RWPE1 (cell line): ENCODE measurements at places on chromosomes 5 and 9.

- no peak for DNase-seq
Observed at GRCh38 chr9:120885958-120886357, 9.0 kb upstream of the PHF19 start.

DNA sequence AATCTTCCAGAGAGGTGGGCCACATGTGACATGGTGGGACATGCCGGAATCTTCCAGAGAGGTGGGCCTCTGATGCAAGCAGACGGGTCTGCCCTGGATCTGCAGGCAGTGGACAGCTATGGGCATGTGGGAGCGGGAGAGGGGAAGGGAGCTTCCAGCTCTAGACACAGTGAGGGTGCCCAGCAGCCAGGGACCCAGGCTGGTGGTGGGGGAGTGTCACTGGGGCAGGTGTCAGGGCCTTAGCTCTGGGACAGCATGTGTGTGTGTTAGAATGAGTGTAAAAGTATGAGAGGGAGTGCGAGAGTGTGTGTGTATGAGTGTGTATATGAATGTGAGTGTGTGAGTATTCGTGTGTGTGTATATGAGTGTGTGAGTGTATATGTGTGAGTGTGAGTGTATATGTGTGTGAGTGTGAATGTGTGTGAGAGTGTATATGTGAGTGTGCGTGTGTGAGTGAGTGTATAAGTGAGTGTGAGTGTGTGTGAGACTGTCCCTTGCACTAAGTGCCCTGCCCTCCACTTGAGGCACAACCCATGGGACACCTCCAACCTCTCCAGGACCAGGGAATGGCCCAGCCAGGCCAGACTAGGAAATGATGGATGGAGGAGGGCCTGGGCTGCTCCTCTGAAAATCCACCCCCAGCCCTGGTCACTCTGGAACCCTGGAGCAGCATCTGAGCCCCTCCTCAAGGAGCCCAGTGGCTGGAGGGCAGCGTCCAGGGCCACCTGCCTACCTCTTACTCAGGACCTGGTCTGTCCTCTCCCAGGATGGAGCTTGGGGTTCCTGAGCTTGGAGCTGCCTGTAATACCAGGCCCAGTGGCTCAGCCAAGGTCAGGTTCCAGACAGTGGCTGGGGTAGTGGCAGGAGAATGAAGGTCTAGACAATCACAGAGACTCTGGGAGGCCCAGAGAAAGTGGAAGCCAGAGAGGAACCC, 122.2 kb downstream of the C9orf50 start:
- no peak for DNase-seq

GRCh38 chr9:33524306-33524947, 376 bp downstream of the ANKRD18B start:
- no peak for DNase-seq

GRCh38 chr9:4842734-4843133, 50.0 kb downstream of the RCL1 start:
- DNase-seq: no peak

- no peak for DNase-seq
Observed at GRCh38 chr9:102778746-102779145, 216.4 kb upstream of the CYLC2 start.

DNA sequence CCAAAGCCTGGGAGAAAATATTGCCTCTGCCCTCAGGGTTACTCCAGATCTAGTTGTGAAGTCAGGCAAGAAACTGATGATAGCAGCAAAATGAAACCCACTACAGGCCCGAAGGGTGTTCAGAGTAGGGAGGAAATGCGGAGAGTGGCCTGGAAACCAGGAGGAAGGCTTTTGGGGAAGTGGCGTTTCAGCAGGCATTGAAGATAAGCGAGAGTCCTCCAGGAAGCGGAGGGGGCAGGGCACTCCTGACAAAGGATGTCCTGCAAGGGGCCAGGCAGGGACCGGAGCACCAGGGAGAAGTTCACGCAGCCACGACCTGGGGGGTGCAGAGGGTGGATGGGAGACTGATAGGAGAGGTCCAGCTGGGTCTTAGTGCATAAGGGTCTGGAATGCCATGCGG, 7.8 kb upstream of the FOXI1 start:
- no peak for DNase-seq

DNA sequence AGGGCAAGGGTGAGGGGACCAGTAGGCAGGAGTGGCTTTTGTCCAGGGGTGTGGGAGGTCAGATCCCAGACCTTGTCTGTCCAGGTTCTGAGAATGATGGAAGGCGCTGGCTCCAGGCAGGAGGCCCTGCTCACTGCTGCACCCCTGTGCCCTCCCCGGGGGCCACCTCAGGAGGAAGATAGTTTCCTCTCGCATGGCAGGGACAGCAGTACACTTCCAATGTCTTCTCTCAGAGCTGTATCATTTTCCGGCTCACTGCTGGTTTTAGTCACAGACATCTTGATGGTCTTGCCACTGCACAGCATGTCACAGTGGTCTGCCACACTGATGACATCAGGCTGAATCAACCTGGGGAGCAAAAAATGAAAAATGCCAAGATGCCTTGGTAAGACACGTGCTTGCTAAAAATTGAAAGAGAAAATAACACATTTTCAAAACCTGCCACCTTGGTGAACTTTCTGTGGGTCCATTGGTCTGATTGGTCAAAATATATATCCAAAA, 3.3 kb upstream of the SLC6A3 start:
- DNase-seq: no peak

DNA sequence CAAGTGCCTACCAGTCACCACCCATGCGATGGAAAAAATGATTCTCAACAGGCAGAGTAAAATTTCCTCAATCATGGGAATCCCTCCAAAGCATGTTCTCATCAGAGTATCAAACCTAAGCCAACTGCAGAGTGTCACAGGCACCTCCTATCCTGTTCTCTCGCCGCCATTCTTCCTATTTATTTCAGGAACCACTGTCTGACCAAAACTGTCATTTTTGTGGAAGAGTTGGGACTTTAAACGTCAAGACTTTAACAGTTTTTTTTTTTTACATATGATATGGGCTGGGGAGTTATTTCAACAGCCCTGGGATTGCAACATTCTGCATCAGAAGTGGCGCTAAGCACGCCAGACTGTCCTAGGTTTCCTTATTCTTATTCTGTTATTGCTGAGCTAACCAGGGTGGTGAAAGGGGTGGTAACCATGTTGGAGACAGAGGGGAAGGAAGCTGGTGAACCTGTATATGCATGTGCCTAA, 29.5 kb downstream of the PFDN1 start:
- no peak for DNase-seq

DNA sequence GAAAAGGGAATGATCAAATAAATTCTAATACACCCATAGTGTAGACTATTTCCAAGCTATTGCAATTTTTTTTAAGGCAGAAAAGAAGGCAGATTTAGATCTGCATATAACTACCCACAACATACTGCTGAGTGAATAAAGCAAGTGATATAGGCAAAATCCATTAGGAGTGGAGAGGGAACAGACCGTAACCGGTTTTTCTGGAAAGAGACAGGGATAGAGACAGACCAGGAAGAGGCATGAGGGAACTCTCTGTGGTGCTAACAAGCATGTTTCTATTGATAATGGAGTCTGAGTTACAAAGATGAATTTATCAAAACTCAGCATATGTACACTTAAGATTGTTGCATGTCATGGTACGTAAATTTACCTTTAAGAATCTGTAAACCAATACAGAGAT, 14.5 kb downstream of the ZDHHC21 start:
- no peak for DNase-seq

GRCh38 chr5:135930949-135931295, 23.9 kb downstream of the LECT2 start:
- no peak for DNase-seq

DNA sequence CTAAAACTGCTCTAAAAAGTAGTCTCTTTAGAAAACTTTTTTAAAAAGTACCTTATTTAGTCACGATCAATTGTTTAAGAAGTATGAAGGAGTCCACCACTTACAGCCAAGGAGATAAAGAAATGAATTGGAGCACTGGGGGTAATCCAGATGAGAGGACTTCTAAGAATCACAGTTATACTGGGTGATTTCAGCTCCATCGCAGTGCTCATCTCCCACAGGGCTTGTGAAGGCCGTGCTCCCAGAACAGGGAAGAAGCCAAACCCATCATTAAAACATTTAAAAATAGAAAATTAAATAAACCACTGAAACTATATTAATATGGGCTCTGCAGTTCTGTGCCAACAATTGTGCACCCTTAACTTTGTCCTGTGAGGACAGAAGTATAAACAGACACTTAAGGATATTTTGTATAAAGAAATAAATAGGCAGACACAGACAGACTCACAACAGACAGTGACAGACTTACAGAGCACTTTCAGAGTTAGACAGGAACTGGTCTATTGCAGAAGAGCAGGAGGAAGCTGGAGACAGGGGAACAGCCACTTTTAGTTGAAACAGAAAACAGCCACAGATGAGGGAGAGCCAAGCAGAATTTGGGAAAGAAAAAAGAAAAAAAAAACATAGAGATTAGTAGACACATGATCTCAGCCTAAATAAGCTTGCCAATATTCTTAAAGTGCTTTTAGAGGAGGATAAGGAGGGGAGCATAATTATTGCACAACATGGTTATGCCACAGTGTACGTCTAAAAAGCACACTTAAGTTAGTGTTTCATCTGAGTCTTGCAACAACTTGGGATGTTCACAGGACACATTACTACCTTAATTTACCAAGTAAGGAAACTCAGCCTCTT, 81.8 kb downstream of the FBXO38 start:
- DNase-seq: no peak
